Vagina (tissue), 2 donors: ENCODE measurements at places on chromosomes 16 and 17.
A peak's percentile ranks its signal among the peaks of the same experiment; 100 is the strongest.

DNA sequence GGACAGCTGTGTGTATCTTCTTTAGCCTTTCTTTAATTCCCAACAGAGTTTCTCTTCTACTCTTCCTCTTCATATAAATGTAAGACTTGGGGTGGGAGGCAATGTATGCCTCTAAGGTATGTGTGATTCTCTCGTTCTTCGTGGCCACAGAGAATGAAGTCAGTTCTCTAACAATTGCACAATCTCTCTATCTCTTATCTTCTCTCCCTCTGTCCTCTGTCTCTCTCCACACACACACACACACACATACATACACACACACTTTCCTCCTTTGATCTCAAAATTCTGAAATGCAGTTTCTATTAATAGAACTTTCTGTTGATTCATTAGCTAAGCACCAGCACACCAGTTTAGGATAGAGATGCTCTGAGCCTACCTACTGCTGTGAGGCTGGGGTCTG, 615.7 kb upstream of the SALL1 start:
- H3K27me3 ChIP-seq = no peaks in the 10 kb centered on the region
- no peak for DNase-seq
- H3K36me3 ChIP-seq = no peaks in the 10 kb centered on the region

DNA sequence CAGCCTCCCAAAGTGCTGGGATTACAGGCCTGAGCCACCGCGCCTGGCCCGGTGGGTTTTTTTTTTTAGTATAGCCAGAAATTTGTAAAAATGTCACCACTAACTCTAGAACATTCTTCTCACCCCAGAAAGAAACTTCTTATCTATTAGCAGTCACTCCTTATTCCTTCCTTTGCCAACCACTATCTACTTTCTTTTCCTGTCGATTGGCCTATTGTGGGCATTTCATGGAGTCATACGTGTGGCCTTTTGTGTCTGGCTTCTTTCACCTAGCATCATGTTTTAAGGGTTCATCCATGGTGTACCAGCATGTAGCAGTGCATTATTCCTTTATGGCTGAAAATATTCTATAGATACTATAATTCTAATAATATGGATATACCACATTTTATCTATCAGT, 3.6 kb downstream of the CYB5D2 start:
- peaks cover 19% of the 10 kb centered on the region for H3K4me1 ChIP-seq
- H3K27me3 ChIP-seq = no peaks in the 10 kb centered on the region
- DNase-seq = no peak
- no peak overlapping the region for H3K27ac ChIP-seq

GRCh38 chr16:12417815-12418211, 385.9 kb downstream of the CPPED1 start:
- no peaks in the 10 kb centered on the region for H3K36me3 ChIP-seq
- no peaks in the 10 kb centered on the region for H3K27me3 ChIP-seq
- peaks cover 5% of the 10 kb centered on the region for H3K4me1 ChIP-seq
- H3K27ac ChIP-seq = no peak overlapping the region
- H3K4me3 ChIP-seq = no peak overlapping the region

GRCh38 chr17:27315322-27315721, 21.4 kb downstream of the WSB1 start:
- H3K36me3 ChIP-seq = peaks cover 72% of the 10 kb centered on the region
- peaks cover 22% of the 10 kb centered on the region for H3K4me1 ChIP-seq
- H3K27ac ChIP-seq = peak overlapping the region; percentile 46
- no peak for DNase-seq
- no peaks in the 10 kb centered on the region for H3K27me3 ChIP-seq

DNA sequence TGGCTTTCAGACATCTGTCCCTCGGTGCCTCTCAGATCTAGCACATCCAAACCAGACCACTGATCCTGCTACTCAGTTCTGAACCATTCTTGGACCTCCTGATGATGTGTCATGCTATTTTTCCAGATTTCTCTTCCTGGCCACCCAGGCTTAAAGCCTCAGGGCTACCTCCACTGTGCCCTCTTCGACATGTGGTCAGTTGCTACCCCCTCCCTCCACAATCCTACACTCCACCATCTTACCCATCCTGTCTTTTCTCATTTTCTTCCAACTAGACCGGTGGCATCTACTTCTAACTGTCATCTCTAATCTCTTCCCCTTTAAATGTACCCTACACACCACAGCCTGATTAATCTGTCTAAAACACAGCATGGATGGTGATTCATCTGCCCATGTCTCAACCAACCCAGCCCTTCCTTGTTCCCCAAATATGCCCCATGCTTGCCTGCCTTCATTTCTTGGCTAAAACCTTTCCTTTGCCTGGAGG, 478.6 kb downstream of the SLC39A11 start:
- no peak for DNase-seq
- no peaks in the 10 kb centered on the region for H3K36me3 ChIP-seq
- no peak overlapping the region for H3K4me3 ChIP-seq
- H3K27me3 ChIP-seq = no peaks in the 10 kb centered on the region
- H3K27ac ChIP-seq = no peak overlapping the region
- peaks cover 30% of the 10 kb centered on the region for H3K4me1 ChIP-seq
